ENCODE measurements at places on chromosomes 12 and 14.

DNA sequence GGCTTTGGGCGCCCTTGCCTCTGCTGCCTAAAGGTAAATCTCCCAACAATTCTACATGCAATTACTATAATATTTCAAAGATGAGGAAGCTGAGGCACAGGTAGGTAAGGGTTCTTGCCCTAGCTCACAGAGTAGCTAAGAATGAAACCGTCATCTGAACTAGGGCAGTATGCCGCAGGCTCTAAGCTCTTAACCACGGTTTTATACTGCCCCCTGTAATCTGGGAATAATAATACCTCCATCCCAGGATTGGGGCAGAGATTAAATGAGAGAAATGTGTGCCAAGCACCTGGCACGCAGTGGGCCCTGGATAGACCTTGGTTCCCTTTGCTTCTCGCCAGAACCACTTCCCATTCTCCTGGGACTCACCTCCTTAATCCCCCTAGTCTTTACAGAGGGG lies 1.5 kb upstream of the HRK start:
- DNase-seq, result no peak

- DNase-seq, result no peak
Measured at GRCh38 chr12:46523446-46523845, 150.9 kb upstream of the SLC38A2 start.

- DNase-seq, result no peak
Measured at GRCh38 chr14:92686900-92687427, 61.5 kb downstream of the LGMN start.

DNA sequence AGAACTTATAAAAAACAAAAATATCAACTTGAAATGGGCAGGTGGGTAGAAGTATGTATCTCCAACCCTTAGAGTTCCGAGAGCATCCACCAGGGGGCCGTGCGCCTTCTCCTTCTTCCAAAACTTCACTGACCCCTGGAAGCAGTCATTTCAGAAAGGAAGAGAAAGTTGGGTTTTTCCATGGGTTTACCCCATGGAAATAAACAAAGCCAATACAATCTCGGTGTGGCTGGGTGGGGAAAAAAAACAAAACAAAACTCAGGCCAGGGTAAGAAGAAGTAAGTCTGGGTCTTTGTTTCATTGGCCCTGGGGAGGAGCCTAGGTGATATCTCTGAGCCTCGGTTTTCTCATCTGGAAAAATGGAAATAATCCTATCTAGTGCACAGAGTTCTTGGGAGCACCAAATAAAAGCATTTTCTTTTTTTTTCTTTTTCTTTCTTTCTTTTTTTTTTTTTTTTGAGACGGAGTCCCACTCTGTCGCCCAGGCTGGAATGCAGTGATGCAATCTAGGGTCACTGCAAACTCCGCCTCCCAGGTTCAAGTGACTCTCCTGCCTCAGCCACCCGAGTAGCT lies 33.6 kb upstream of the HNF1A start:
- DNase-seq, result peak; percentile 49

GRCh38 chr14:88044444-88044758 lies 39.5 kb downstream of the GPR65 start:
- no peak for DNase-seq

DNA sequence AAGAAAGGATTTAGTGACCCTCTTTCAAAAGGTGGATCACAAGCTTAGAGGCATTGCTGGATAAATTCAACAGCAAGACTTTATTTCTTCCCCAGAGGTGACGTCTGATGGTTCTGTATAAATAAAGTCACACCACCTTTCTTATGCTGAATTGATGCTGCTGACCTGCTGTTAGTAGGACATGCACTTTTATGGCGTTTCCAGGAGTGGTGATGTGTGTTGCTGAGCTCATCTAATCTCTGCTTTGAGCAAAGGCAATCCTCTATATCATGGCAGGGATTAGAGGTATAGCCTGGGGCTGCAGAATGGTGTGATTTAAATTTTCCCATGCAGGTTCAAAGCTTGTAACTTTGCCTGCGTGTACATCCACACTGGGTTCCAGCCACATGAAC lies 94.9 kb downstream of the ETV6 start:
- DNase-seq, result no peak

- DNase-seq, result no peak
Measured at GRCh38 chr14:102690509-102691286, 86.6 kb upstream of the TRAF3 start.

GRCh38 chr12:123080634-123081033 lies 70.3 kb downstream of the PITPNM2 start:
- no peak for DNase-seq

GRCh38 chr14:20455355-20456300 lies 602 bp downstream of the APEX1 start:
- DNase-seq, result peak; percentile 58

GRCh38 chr12:107544937-107545336 lies 140.7 kb upstream of the PWP1 start:
- no peak for DNase-seq

DNA sequence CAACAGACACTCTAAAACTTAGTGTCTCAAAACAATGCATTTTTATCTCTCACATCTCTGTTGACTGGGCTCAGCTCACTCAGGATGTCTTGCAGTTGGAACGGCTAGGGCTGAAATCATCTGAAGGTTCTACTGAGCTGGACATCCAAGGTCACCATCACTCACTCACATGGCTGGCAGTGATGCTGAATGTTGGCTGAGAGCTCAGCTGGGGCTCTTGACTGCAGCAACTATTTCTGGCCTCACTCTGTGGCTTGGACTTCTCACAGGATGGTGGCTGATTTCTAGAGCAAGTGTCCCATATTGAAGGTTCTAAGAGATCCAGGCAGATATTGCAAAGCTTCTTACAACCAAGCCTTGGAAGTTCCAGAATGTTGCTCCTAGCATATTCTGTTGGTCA lies 166.5 kb downstream of the ZFP36L1 start:
- no peak for DNase-seq

DNA sequence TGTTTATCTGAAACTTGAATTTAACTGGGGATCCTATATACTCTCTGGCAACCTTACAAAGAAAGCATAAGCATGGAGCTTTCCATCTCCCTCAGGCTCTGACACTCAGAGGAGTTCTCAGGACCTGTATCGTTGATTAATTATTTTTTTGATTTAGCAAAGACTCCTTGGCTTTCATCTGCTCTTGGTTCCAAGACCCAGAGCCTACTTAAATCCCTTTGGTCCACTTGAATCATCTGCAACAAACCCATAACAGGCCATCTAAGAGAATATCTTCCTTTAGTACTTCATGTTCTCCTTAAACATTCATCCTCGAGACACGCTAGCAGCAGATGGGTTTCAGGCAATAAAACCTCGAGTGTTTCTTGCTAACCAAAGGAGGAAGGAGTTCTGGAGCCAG lies 85.4 kb downstream of the ZFP36L1 start:
- no peak for DNase-seq

GRCh38 chr14:33375786-33376185 lies 437.1 kb downstream of the NPAS3 start:
- no peak for DNase-seq

GRCh38 chr12:26496170-26496569 lies 300.8 kb downstream of the SSPN start:
- DNase-seq, result no peak

GRCh38 chr12:103865151-103865730 lies 24.2 kb upstream of the NT5DC3 start:
- DNase-seq, result no peak

- no peak for DNase-seq
Measured at GRCh38 chr12:10163084-10163483, 8.8 kb downstream of the OLR1 start.

DNA sequence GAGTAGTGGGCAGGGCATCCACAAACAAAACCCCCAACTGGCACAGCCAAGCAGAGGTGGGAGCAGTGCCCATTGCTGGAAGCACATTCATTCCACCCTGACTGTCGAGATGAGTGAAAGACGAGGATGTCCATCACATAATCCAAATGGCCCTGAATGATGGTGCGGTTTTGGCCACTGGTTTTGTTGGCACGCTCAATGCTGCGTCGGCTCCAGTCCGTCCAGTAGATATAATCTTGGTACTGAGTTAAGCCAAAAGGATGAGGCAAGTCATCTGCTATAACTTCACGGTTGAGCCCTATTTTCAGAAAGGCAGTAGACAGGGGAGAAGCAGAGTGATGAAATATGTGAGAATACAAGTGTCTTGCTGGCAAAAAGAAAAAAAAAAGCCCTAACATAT lies 88.1 kb downstream of the BCL2L14 start:
- no peak for DNase-seq

- DNase-seq, result no peak
Measured at GRCh38 chr14:93173943-93174395, 10.7 kb downstream of the MOAP1 start.

GRCh38 chr14:24481622-24482324 lies 26.3 kb downstream of the CMA1 start:
- DNase-seq, result peak; percentile 29
